AG04450 (cell line): ENCODE measurements at places on chromosomes 7 and 10.

- DNase-seq, result no peak
These were observed 19.2 kb downstream of the TNRC18 start for GRCh38 chr7:5404421-5404826.

DNA sequence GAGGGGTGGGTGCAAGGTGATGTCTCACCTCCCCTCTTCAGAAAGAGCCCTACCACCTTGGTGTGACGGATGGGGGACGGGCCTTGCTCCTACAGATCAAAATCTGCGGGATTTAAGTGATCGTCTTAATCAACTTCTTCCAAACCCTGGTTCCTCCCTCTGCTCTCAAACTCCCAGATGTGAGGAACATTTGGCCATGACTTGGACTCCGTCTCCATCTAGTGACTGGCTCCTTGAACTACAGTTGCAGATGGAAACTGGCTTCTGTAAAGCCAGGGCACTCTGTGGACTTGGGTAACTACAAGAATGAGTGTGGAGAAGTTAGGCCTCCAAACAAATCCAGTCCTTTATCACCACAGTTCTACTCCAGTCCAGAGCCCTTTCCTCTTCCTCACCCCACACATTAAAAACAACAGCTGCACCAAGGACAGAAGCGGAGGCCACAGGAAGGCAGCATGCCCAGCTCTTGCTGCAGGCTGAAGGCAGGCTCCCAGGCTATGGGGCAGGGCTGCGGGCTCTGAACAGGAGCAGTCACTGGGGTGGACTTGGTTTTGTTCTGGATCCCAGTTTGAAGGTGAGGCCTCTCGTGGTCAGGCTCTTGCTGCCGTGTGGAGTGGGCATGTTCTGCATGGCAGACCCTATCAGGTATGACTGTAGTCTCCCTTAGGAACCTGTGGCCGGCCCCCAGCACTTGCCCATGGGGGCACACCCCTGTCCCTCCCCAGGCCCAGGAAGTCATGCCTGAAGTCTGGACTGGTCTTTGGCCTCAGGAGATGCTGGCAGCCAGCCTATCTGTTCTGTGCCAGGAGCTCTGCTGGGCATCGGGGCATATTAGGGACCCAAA lies 79.4 kb downstream of the VWC2 start:
- no peak for DNase-seq

DNA sequence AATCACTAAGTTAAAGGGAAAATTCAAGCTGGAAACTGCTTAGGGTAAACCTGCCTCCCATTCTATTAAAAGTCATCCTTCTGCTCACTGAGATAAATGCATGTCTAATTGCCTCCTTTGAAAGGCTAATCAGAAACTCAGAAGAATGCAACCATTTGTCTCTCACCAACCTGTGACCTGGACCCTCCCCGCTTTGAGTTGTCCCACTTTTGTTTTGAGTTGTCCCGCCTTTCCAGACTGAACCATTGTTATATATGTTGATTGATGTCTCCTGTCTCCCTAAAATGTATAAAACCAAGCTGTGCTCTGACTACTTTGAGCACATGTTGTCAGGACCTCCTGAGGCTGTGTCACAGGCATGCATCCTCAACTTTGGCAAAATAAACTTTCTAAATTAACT lies 378.4 kb downstream of the KIF20B start:
- no peak for DNase-seq

- no peak for DNase-seq
These were observed 104.3 kb downstream of the CREB5 start for GRCh38 chr7:28516390-28517172.

- DNase-seq, result no peak
These were observed 120.7 kb downstream of the CHN2 start for GRCh38 chr7:29315122-29315891.

DNA sequence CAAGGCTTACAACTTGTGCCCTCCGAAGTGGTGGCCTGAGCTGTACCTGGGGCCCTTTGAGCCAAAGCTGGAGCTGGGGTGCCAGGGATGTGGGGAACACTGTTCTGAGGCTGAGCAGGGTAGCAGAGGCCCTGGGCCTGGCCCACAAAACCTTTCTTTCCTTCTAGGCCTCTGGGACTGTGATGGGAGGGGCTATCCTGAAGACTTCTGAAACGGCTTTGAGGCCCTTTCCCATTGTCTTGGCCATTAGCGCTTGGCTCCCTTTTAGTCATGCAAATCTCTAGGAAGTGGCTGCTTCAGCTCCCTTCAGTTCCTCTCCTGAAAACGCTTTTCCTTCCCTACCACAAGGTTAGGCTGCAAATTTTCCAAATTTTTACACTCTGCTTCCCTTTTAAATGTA lies 16.8 kb upstream of the CRYGN start:
- no peak for DNase-seq

DNA sequence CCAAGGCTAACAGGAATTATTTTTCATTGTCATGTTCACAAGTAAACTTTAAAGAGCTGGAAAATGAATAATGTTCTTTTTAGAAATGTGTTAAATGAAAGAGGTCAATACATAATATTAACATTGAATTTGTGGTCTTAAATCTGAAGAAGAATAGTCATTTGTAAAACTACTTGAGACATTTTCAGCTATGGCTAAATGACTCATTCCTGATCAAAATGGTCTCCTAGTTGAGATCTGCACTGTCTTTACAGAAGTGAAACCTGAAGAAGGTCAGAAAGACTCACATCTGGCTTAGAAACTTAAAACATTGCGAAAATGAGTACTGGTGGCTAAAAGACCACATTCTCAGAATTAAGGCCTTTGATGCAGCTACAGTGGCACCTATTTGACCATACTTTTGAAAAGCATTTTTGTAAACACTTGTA lies 5.9 kb downstream of the PIK3CG start:
- peak; percentile 4 for DNase-seq

DNA sequence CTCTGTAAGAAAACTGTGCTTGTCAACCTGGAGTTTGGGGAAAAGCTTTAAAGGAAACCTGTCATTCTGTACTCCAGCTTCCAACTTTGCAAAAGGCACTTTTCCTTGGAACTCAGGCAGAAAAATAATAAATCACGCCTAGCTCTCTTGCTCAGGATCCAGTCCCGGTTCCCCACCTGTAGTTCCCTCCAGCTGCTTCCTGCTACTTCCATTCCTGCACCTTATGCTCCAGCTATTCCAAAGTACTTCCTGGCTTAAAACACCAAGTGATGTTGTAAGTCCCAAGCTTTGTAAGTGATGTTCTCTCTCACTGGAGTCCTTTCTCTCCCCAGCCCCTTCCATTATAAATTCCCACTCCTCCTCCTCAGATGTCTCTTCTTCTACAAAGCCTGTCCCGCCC lies 98.6 kb downstream of the GRM8 start:
- DNase-seq, result no peak
